ENCODE measurements at places on chromosomes 6 and 20.
A peak's percentile ranks its signal among the peaks of the same experiment; 100 is the strongest.

DNA sequence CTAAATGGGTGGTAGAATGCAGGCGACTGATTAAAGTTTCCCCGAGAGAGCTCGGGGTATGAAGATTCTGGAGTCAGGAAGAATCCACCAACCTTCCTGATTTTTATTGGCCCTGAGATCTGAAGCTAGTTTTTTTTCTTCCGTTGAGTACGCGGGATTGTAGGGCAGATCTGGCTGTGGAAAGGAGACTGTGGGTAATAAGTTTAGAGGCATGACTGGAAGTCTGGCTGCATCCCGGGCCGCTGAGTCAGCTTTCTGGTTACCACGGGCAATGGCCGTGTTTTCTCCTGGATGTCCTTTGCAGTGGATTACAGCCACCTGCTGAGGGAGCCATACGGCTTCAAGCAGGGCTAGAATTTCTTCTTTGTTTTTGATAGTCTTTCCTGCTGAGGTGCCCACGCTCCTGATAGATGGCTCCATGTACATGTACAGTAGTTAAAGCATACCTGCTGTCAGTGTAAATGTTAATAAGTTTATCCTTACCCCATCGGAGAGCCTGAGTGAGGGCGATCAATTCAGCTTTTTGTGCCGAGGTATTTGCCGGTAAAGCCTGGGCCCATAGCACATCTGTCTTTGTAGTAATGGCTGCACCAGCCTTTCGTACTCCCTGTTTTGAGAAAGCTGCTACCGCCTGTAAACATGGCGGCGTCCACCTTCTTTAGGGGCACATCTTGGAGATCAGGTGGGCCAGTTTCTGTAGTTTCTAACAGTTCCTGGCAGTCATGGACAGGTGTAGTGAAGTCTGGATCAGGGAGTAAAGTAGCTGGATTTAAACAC lies 154.0 kb downstream of the TRIM27 start:
- DNase-seq: no peak
- H3K4me3 ChIP-seq: no peak overlapping the region
- H3K4me1 ChIP-seq: no peaks in the 10 kb centered on the region
- no peaks in the 10 kb centered on the region for H3K36me3 ChIP-seq
- no peak overlapping the region for H3K27ac ChIP-seq

DNA sequence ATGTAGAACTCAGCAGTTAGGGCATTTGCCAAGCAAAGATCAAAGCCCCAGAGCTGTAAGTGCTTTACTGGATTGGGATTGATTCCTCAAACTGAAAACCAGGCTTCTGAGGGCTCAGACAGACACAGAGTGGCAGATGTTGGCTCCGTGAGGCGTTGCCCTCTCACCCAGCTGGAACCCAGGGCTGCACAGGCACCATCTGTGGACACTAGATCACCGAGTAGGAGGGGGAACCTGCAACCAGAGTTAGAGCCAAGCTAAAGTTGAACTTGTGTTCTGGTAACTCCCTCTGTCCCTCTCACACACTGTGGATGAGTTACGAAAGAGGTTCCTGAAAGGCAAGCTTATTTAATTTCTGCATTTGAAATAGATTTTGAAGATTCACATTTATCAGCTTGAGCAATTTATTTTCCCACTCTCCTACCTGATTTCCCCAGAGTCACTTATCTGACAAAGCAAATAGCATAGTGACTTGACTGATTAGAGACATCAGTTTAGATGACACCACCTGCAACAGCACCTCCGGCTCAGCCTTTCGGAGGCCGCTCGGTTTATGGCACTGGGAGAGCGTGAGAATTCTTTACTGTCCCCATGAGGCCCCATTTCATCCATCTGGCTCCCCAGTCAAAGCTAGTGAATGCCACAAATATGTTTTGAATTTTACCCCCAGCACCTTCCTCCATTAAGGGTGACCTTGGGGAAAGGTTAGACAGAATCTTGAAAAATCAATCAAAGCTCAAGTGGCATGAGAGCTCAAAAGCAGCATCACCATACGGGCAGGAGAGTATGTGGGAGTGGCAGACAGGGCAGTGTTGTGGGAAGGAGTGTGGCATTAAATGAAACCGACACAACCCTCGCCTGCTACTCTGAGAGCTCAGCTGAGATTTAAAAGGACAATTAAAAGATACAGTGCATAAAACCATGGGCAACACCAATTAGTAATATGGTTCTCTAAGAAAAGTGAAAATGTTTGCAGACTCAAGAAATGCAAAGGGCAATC lies 48.5 kb downstream of the RPF2 start:
- no peaks in the 10 kb centered on the region for H3K4me1 ChIP-seq
- H3K27me3 ChIP-seq: no peaks in the 10 kb centered on the region
- no peaks in the 10 kb centered on the region for H3K36me3 ChIP-seq

DNA sequence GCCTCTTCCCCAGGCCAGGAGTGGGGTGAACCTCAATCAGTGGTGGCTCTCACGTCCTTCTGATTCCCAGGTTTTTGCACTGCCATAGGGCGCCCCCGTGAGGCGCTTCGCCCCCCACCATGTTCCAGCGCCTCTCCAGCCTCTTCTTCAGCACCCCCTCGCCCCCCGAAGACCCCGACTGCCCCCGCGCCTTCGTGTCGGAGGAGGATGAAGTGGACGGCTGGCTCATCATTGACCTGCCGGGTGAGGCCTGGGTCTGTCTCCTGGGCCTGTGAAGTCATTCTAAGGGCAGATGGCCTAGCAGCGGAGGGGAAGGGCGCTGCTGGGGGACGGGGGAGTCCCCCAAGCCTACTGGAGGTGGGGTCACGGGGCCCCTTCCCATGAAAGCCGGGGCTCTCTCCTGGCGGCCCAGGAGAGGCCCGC lies 4.5 kb downstream of the TP53INP2 start:
- peak; percentile 82 for DNase-seq
- H3K4me1 ChIP-seq: no peaks in the 10 kb centered on the region
- no peaks in the 10 kb centered on the region for H3K27me3 ChIP-seq
- H3K27ac ChIP-seq: no peak overlapping the region
- H3K4me3 ChIP-seq: no peak overlapping the region
- no peaks in the 10 kb centered on the region for H3K36me3 ChIP-seq

DNA sequence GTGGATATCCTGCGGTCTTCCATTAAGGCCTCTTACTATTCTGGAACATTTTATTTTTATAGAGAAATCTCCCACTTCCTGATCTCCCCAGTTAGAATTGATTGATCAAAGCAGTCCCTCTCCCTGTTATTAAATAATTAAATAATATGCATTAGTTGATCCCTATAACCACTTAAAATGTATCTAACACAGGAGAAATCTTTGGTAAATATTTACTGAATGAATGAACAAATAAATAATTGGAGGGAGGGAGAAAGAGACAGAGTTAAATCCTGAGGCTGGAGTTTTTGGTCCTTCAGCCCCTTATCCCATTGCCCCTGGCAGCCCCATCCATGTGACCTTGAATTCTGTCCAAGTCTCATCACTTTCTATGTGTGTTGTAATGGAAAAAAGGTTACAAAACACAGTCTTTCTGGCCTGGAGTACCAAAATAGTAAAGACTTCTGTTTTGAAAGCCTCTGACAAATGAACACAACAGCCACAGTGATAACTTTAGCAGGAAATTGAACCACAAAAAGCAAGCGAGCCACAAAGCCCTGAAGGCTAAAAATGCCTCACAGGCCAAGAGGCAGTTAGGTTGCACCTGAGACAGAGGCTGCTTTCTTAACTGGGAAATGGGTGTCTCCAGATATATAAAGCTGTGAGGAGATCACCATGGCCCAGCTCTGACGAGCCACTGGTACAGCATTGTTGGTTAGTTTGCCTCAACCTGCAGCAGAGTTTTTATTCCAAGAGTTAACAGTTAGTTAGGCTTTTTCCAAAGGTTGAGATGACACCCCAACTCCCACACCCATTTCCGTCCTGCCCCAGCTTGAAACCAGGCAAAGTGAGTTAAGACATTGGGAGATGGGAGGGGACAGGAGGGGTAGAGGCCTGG lies 11.3 kb downstream of the NT5E start:
- no peak for DNase-seq
- no peaks in the 10 kb centered on the region for H3K27me3 ChIP-seq
- H3K36me3 ChIP-seq: no peaks in the 10 kb centered on the region
- no peak overlapping the region for H3K4me3 ChIP-seq
- peaks cover 2% of the 10 kb centered on the region for H3K4me1 ChIP-seq

GRCh38 chr6:169070506-169071176 lies 183.0 kb downstream of the THBS2 start:
- H3K4me3 ChIP-seq: no peak overlapping the region
- no peaks in the 10 kb centered on the region for H3K4me1 ChIP-seq
- no peaks in the 10 kb centered on the region for H3K36me3 ChIP-seq
- no peaks in the 10 kb centered on the region for H3K27me3 ChIP-seq

- no peaks in the 10 kb centered on the region for H3K4me1 ChIP-seq
- no peaks in the 10 kb centered on the region for H3K27me3 ChIP-seq
- H3K27ac ChIP-seq: no peak overlapping the region
- no peaks in the 10 kb centered on the region for H3K36me3 ChIP-seq
- no peak for DNase-seq
Observed at GRCh38 chr6:56669041-56669440, 26.4 kb upstream of the DST start.

GRCh38 chr6:12232339-12232738 lies 57.8 kb upstream of the EDN1 start:
- DNase-seq: no peak
- no peak overlapping the region for H3K4me3 ChIP-seq
- H3K4me1 ChIP-seq: no peaks in the 10 kb centered on the region
- H3K27ac ChIP-seq: no peak overlapping the region
- no peaks in the 10 kb centered on the region for H3K27me3 ChIP-seq

GRCh38 chr6:23994013-23994412 lies 132.0 kb upstream of the NRSN1 start:
- no peaks in the 10 kb centered on the region for H3K36me3 ChIP-seq
- no peak for DNase-seq
- H3K27me3 ChIP-seq: no peaks in the 10 kb centered on the region

DNA sequence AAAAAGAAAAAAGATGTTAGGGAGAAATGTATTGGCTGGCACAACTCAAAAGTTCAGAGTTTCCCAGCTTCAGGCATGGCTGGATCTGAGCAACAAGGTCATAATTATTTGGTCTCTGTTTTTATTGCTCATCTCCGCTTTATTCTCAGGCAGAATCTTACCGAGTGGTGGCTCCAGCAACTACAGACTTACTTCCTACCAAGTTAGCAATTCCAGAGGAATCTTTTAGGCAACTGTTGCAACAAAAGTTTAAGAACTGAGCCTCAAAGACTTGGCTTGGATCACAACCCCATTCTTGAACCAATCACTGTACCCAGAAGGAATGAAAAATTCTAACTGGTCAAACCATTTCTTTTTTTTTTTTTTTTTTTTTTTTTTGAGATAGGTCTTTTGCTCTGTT lies 35.5 kb upstream of the NCOA3 start:
- H3K27me3 ChIP-seq: no peaks in the 10 kb centered on the region
- H3K27ac ChIP-seq: no peak overlapping the region
- H3K36me3 ChIP-seq: no peaks in the 10 kb centered on the region
- H3K4me3 ChIP-seq: no peak overlapping the region

DNA sequence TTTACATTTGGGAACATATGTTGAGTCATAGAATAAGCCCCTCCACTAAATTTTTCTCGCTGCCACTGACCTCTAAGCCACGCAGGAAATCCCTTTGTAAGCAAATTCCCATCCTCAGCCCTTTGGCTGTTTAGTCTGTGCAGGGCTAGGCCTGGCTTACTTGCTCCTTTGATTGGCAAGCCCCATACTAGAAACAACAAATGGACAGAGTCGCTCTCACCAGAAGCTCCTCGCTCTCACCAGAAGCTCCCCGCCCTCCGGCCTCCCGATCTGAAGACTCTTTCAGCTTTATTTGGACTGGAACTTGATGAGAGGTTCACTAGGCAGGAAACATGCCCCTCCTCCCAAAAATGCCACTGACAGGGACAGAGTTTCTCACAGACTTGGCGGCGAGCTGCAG lies 149.2 kb upstream of the EXOC2 start:
- DNase-seq: no peak
- H3K4me1 ChIP-seq: no peaks in the 10 kb centered on the region
- no peak overlapping the region for H3K4me3 ChIP-seq
- H3K27ac ChIP-seq: no peak overlapping the region
- H3K27me3 ChIP-seq: no peaks in the 10 kb centered on the region
- H3K36me3 ChIP-seq: no peaks in the 10 kb centered on the region

DNA sequence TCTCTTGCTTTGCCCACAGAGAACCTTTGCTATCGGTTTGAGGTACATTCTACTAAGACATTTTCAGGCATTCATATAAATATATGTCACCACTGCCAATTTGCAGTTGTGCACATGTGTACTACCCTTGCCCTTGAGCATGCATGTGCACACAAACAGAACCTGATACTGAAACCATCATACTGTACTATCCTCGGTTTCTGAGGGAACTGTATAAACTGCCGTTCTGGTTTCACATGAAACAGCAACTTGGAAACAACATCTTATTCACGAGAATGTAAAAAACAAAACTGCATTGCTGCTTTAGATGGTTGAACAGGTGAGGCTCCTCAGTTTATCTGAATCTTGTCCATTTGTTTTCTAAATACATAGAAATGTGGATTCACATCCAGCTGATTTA lies 151.2 kb upstream of the TMEM170B start:
- no peaks in the 10 kb centered on the region for H3K36me3 ChIP-seq
- no peak overlapping the region for H3K4me3 ChIP-seq

DNA sequence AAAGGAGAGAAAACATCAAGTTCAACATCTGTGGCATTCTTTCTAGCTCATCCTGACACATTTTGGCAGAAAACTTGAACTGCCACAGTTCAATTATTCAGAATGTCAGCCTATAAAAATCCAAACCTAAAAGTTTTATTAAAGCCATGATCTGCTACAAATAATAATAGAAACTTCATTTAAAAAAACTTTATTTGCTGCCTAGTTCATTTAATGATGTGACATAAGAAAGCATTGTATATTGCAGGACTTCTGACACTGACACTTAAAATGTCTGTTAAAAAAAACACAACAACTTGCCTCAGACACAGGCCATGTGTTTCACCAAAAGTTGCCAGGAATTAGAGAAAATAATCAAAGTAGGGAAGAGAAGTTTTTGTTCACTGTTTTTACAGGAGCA lies 88.3 kb upstream of the HTR1E start:
- no peaks in the 10 kb centered on the region for H3K4me1 ChIP-seq
- DNase-seq: no peak
- no peak overlapping the region for H3K4me3 ChIP-seq
- H3K27me3 ChIP-seq: no peaks in the 10 kb centered on the region
- H3K36me3 ChIP-seq: no peaks in the 10 kb centered on the region

- no peak overlapping the region for H3K4me3 ChIP-seq
- no peaks in the 10 kb centered on the region for H3K27me3 ChIP-seq
- no peak overlapping the region for H3K27ac ChIP-seq
- H3K4me1 ChIP-seq: no peaks in the 10 kb centered on the region
- H3K36me3 ChIP-seq: no peaks in the 10 kb centered on the region
- peak; percentile 81 for DNase-seq
Observed at GRCh38 chr6:163438940-163439335, 24.4 kb downstream of the QKI start.
